ENCODE measurements at places on chromosomes 3 and 15.

DNA sequence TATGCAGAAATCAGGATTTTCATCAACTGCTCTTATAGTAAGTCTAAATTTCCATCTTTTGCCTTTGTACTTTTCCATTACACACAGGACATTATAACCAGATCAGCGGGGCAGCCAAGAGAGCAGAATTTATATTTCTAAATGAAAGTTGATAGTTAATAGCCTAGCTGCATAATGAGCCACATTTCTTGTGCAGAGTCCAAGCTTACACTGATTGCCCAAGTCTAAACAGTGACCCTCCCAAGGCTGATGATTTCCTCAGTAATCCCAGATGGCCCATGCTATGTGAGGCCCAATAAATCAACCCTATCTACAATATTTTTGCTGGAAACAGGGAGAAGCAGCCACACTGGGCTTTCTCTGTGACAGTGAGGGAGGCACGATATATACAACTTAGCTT lies 475.8 kb upstream of the KCNMB2 start:
- DNase-seq: peak; percentile 15

DNA sequence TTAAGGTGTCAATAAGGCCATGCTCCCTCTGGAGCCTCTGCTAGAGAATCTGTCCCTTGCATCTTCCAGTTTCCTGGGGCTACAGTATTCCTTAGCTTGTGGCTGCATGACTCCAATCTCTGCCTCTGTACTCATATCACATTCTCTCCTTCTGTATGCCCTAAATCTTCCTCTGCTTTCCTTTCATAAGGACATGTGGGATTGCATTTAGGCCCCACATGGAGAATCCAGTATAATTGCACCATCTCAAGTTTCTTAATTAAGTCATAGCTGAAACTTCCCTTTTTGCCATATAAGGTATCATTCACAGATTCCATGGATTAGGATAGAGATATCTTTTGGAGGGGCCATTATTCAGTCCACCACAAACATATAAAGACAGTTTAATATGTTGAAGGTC lies 409.8 kb upstream of the TMCO5A start:
- DNase-seq: no peak

DNA sequence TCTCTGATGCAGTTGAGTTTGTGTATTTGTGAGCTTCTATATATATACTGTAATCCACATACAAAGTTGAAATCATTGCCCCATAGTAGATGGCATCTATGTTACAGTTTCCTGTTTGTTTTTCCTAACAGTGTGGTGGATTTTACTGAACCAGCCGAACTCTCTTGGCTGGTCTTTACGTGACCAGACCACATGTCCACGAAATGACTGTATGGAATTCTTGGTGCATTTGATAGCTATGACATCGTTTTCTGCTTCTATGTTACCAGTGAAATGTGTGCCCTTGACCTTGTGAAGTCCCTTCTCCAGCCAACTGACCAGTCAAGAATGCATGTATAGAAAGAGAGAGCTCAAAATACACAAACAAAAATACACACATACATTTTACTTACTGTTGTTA lies 1.8 kb downstream of the KCNMB2 start:
- no peak for DNase-seq

DNA sequence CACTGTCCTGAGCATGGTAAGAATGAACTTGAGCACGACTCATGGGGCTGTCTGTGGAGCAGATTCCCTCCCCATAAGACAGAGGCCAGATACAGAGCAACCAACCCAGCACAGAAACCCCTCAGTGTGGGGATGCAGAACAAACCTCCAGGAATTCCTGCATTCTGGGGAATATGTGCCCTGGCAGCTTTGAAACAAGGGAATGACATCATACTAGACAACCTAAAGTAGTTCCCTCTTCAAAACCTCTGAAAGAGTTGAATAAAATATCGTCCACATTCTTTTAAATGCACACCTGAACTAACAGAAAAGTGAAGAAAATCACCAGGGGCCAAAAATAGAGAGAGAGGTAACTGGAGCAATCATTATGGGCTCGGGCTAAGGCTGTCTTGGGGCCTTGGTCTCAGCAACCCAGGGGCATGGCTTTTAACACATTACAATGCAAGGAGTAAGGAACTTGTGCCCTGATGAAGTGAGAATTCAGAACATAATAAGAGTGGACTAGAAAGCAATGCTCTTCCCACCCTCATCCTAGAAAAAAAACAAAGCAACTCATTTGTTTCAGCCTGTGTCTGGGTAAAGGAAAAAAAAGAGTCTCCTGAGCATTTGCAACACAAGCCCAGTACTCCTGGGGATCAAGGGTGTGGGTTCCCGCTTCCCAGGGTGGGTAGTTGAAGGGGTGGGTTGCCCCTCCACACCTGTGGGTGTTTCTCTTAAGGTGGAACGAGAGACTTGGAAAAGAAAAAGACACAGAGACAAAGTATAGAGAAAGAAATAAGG lies 43.9 kb downstream of the ADIPOQ start:
- DNase-seq: no peak

DNA sequence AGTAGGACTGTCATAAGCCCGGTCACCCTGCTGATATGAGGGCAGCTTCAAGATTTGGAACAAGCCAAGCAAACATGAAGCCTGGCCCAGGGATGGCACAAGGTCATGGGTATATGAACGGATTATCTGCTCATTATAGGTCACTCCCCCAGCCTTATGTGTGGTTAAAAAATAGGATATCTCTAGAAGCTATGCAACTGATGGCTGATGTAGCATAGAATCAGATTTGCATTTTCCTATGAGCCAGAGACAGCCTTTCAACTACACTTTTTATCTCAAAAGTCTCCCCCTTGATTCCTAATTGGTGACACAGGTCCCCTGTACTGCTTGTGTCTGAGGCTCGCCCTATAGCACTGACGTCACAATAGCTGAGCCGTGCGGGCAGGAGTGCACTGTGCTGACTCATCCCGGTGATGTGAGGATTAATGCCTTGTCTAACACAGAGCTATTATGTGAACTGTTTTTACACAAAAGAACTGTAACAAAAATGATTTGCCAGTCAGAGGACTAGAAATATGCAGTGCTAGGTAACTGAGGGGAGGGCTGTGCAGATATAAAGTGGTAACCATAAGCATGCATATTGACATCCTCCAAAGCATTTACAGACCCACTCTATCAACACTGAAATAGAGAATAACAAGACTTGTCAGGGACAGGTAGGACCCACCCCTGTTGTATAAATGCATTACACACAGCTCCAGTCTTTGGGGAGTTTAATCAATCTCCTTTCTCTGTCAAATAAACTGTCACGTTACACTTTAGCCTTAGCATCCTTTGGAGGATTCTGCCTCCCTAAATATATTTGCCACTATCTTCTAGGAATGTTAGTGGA lies 204.9 kb downstream of the TIGIT start:
- peak; percentile 80 for DNase-seq

DNA sequence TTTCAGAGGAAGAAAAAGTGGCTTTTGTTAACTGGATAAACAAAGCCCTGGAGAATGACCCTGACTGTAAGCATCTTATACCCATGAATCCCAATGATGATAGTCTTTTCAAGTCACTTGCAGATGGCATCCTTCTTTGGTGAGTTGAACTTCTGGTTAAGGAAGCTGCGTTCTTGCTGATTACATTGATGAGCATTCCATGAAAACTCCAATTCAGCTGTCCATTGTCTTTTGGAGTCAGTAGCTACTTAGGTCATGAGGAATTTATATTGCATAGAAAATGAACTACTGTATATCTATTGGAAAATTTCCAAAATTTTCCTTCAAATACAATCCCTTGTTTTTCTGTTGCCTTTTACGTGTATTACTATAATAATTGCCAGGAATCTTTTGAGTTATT lies 47.7 kb upstream of the TRPC1 start:
- DNase-seq: no peak

DNA sequence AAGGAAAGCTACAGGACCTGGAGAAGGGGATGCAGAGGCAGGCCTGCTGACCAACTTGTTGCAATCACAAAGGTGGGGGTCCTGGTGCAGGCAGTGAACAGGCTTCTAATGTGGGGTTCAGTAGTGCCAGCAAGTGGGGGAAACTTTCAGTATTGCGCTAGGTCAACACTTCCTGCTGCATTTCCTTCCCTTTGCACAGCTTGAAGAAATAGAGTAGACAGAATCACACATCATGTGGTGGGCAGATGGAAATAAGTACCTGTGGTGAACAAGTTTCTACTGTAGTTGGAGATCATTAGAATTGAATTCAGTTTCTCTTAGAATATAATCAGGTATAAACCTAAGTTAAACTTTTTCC lies 63.4 kb downstream of the RGMA start:
- no peak for DNase-seq

GRCh38 chr3:70067860-70068521 lies 68.5 kb downstream of the SAMMSON start:
- no peak for DNase-seq

DNA sequence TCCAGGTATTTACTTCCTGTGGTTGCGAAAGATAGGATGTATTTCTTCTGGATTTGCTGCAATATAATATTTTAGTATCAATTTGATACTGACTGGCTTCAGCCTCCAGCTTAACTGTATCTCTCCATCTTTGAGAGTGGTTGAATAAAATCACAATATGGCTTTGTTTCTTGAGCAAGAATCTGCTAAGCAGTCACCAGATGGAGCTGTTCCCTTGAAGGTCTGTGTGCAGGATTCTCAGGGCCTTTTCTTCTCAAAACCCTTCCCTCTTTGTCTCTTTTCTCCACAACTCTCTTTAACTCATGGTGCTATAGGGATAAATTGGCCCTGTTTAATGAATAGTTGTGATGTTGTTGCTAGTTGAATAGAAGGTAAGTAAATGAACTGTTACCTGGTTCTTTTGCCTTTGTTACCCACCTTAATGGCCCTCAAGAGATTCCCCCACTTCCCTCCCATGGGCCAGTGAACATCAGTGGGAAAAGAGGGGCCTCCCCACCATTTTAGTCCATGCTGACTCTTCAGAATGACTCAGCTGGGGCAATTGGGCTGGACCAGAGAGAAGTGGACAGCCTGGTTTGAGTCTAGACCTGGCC lies 34.8 kb upstream of the RAB6B start:
- peak; percentile 62 for DNase-seq

- DNase-seq: no peak
These were observed 31.9 kb downstream of the SLMAP start for GRCh38 chr3:57787867-57788623.

- no peak for DNase-seq
These were observed 73.8 kb downstream of the FLNB start for GRCh38 chr3:58082047-58082446.

DNA sequence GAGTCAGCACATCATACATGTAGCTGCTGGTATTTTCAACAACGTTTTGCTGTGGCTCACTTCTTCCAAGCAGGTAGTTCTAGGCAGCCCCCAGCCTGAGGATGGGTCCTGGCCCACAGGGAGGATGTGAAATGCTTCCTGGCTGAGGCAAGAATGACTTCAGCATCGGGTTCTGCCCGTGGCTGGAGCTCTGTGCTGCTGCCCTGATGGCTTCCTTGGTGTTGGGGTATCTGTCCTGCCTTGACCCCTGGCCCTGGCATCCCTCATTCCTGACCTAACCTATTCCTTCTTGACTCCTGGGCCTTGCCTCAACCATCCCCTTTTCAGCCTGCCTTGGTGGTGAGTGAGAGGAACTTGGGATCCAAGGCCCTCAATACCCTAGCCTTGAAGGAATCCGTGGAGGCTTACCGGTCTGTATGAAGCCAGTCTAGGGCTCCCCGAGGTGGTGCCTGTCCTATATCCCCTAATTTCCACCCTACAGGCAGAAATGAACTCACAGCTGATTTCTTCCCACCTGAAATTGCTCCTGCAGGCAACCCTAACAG lies 300.6 kb downstream of the TLE3 start:
- DNase-seq: no peak

GRCh38 chr3:38168151-38169026 lies 3.1 kb downstream of the OXSR1 start:
- peak; percentile 73 for DNase-seq

DNA sequence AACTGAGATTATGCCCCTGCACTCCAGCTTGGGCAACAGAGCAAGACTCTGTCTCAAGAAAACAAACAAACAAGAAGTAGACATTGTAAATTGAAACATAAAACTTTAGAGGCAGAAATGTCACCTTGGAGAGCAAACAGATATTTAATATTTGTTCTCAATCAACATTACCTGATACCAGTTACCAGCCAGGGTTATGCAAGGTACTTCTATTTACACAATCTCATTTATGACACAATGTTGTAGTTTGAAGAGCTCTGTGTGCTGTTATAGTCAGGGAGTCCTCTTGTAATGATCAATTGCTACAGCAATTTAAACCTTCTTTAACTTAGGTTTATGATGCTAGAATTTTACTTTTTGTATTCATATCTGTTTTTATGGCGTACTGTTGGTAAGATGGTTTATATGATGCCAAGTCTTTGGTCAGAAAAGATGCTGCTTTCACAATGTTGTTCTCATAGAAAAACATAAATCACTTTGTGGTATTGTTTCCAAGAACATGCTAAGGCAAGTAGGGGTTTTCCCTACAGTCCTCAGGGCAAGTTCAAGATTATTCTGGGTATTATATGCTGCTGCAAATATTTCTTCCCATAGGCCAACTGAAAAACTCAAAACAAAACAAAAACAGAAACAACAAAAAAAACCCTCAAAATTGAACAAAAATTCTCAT lies 173.5 kb downstream of the TNIK start:
- no peak for DNase-seq

DNA sequence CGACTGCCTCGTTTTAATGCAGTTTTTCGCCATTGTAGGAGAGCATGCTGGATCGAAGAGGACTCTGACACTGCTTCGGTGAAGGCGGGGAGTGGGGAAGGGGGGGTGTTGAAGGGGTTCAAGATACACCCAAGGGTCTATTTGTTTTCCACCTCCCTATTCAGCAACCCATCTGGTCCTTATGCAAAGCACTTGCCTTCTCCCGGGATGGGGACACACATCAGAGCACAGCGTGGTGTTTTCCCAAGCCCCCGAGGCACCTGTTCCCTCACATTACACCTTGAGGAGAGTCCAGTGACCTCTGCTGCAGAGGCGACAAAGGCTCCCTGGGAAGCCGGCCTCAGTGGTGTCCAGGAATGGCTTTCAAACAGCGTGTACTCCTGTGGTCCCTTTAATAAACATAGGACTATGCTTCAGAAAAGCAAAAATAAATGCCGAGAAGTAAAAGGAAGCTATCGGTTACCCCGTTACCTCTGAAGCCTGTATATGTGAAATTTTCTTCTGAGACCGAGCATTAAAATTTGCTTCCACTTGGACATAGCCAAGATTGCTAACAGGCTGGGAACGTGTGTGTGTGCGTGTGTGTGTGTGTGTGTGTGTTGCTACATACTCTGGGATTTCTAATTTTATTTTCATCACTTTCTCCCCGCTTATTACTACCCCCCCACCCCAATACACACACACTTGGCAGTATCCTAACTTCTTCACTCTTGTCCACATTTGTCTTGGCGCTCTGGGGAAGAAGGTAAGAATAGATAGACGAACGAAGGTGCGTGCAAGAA lies 53.2 kb downstream of the CCDC54 start:
- DNase-seq: no peak

GRCh38 chr3:178669758-178670157 lies 133.5 kb downstream of the KCNMB2 start:
- no peak for DNase-seq

- DNase-seq: peak; percentile 48
These were observed 111.7 kb downstream of the NUP210 start for GRCh38 chr3:13308380-13308801.

- DNase-seq: no peak
These were observed at the start of gene SLC6A20 for GRCh38 chr3:45795882-45796765. Gene SLC6A20 (minus strand): TSS chr3:45796536. CDS start chr3:45796419, 117 bp downstream.

GRCh38 chr15:34716111-34716510 lies 38.7 kb downstream of the GJD2 start:
- DNase-seq: no peak

GRCh38 chr3:195043607-195044339 lies 227.2 kb downstream of the XXYLT1 start:
- no peak for DNase-seq

- no peak for DNase-seq
These were observed 207.4 kb upstream of the HES1 start for GRCh38 chr3:193928354-193929209.
